Activated CD4-positive, alpha-beta T cell treated with anti-CD3 and anti-CD28 coated beads, Interleukin-2, amount 10 ng/mL, durations not matched to agents 24 days and 14 days (primary cell): ENCODE measurements at places on chromosomes 4 and X. TPM values are rescaled to one million over a fixed set of nuclear protein-coding genes. Genes with fewer than 3 reads are reported as not detected.

GRCh38 chr4:24978291-24979075 lies 52.3 kb downstream of the LGI2 start:
- no peak overlapping the region for H3K4me3 ChIP-seq
- DNase-seq = no peak
- no peak overlapping the region for H3K27ac ChIP-seq
- no peaks in the 10 kb centered on the region for H3K36me3 ChIP-seq
- H3K4me1 ChIP-seq = peaks cover 10% of the 10 kb centered on the region
- H3K27me3 ChIP-seq = peaks cover 23% of the 10 kb centered on the region

KDM6A gene
- 24.2 and 26.2 TPM in 2 replicates for total RNA-seq

DNA sequence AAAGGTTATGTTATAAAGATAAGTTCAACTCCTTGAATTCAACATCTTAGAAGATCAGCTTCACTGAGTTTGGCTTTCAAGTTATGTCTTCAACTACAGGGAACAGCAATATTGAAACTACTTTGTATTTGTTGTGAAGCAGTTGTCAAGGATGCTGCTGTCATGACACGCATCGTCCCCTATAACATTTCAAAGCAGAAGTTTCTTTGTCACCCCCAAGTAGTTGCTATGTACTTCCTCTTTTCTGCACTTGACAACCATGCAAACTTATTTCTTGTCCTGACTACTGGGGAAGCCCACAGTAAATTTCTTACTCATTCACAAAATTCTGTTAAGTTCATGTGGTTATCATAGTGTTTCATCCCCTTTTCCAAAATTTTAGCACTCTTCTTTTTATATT lies 14.3 kb downstream of the ANTXR2 start:
- peak overlapping the region; percentile 81 for H3K4me3 ChIP-seq
- peaks cover 40% of the 10 kb centered on the region for H3K36me3 ChIP-seq
- H3K27ac ChIP-seq = peak overlapping the region; percentile 97
- H3K4me1 ChIP-seq = peaks cover 36% of the 10 kb centered on the region

- no peak overlapping the region for H3K4me3 ChIP-seq
- no peak for DNase-seq
- no peaks in the 10 kb centered on the region for H3K27me3 ChIP-seq
These were observed 95.6 kb downstream of the GATB start for GRCh38 chr4:151665022-151665784.

DNA sequence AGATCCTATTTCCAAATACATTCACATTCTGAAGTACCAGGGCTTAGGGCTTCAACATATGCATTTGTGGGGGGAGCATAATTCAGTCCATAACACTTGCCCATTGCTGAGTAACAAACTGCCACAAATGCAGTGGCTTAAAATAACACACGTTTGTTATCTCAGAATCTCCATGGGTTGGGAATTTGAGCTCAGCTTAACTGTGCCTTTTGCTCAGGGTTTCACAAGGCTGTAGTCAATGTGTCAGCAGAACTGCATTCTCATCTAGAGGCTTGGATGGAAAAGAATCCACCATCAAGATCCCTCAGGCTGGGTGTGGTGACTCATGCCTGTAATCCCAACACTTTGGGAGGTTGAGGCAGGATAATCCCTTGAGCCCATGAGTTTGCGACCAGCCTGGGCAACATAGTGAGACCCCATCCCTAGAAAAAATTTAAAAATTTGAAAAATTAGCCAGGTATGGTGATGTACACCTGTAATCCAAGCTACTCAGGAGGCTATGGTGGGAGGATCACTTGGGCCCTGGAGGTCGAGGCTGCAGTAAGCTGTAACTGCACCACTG lies 25.8 kb upstream of the TBL1X start:
- no peak for DNase-seq
- no peaks in the 10 kb centered on the region for H3K27me3 ChIP-seq
- H3K36me3 ChIP-seq = no peaks in the 10 kb centered on the region
- no peak overlapping the region for H3K4me3 ChIP-seq
- peaks cover 10% of the 10 kb centered on the region for H3K4me1 ChIP-seq
- H3K27ac ChIP-seq = no peak overlapping the region
